ENCODE measurements at places on chromosomes 7 and 10.

DNA sequence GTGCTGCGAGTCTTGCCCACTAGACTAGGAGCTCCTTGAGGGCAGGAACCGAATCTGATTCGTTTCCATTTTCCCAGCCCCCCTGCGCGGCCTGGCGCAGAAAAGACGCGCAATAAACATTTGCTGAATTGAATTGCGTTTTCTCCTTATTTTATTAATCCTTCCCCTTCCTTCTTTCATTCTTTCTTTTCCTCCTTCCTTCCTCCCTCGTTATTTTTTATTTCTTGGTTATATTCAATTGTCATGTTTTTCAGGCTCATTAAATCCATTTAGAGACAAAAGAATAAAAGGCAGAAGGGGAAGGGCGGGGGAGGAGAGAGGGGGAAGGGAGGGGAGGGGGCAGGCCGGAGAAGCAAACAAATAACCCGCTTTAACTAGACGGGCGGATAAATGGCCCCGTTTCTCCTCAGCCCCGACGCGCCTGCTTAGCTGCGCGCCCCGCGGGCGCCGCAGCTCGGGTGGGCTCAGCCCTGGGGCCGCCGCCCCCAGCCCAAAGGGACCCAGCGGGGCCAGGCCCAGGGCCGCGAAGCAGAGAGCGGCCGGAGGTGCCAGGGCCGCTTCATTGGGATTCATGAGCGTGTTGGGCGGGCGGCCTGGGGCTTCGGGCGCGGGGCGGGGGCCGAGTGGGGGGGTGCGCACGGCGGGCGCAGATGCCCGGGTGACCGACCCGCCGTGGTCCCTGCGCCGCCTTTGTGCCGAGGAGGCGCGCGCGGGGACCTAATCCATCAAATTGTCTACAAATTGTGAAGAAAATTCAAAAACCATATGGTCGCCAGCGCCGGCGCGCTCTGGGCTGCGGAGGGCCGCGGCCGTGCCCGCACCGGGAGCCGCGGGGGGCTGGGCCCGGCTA lies 5.0 kb downstream of the LBX1 start:
- no peak for DNase-seq
- peaks cover 26% of the 10 kb centered on the region for H3K4me1 ChIP-seq
- H3K4me3 ChIP-seq, result peak overlapping the region; percentile 42
- H3K27ac ChIP-seq, result no peak overlapping the region
- H3K27me3 ChIP-seq, result peaks cover 95% of the 10 kb centered on the region
- H3K36me3 ChIP-seq, result no peaks in the 10 kb centered on the region

DNA sequence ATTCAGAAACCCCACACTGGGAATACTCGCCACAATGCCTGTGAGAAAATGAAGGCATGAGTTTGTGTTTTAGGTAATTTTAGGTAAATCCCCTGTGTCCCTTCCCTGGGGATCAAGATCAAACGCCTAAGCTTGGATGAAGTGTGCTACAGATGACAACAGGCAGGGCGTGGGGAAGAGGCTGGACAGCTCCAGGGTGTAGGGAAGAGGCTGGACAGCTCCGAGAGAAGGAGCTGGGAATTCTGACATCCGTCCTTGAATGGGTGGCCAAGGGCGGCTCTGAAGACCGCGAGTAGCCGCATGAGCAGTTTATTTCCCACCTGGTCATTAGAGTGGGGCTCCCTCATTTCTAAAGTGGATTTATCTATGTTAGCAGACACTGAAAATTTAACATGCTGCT lies 109.7 kb downstream of the RAMP3 start:
- H3K36me3 ChIP-seq, result no peaks in the 10 kb centered on the region
- no peaks in the 10 kb centered on the region for H3K4me1 ChIP-seq
- H3K4me3 ChIP-seq, result no peak overlapping the region
- peaks cover 36% of the 10 kb centered on the region for H3K27me3 ChIP-seq
- DNase-seq, result no peak

GRCh38 chr7:119964788-119965542 lies 308.0 kb upstream of the KCND2 start:
- DNase-seq, result no peak
- peaks cover 15% of the 10 kb centered on the region for H3K4me1 ChIP-seq
- H3K27ac ChIP-seq, result peak overlapping the region; percentile 41
- no peak overlapping the region for H3K4me3 ChIP-seq
- H3K36me3 ChIP-seq, result no peaks in the 10 kb centered on the region

DNA sequence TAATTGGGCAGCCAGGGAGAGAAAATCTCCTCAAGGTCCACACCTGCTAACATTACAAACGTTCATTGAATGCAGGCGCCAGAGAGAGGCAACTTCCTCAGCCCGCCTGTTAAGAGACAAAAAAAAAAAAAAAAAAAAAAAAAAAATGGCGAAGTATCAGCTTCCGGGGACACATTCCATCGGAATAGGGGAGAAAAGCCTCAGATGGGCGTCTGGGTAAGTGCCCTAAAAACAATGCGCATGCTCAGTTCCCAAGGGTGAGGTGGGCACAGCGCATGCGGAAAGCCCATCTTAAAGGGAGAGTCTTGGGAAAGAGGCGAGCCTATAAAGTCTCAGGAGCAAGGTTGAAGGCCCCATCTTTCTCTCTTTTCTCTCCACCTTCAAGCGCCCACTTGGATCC lies 1139.7 kb upstream of the CELF2 start:
- H3K4me1 ChIP-seq, result no peaks in the 10 kb centered on the region
- H3K27me3 ChIP-seq, result no peaks in the 10 kb centered on the region
- H3K4me3 ChIP-seq, result no peak overlapping the region
- peaks cover 2% of the 10 kb centered on the region for H3K36me3 ChIP-seq
- no peak overlapping the region for H3K27ac ChIP-seq

- DNase-seq, result no peak
- H3K4me3 ChIP-seq, result no peak overlapping the region
- H3K4me1 ChIP-seq, result no peaks in the 10 kb centered on the region
- no peaks in the 10 kb centered on the region for H3K27me3 ChIP-seq
- H3K27ac ChIP-seq, result no peak overlapping the region
Measured at GRCh38 chr7:137082391-137082790, 213.9 kb downstream of the CHRM2 start.

DNA sequence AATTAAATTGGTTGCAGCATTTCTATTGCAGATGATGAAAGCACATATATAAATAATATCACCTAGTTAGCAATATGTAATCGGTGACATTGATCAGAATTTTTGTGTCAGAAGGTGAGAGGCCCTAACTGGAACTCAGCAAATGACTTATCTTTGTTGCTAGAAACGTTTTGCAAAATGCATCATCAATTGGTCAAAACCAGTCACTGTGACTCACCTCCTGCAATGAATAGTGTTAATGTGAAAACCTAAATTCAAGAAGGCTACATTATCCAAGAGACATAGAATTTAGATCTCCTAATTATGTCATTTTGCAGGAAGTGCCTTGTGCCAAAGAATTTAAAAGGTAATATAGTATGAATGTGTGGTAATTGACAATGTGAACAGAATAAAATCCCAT lies 9.8 kb upstream of the PNLIPRP3 start:
- no peak overlapping the region for H3K4me3 ChIP-seq
- H3K27me3 ChIP-seq, result no peaks in the 10 kb centered on the region
- no peak overlapping the region for H3K27ac ChIP-seq

GRCh38 chr10:103613616-103614015 lies 120.1 kb downstream of the NEURL1 start:
- no peak for DNase-seq
- peaks cover 15% of the 10 kb centered on the region for H3K36me3 ChIP-seq
- H3K4me1 ChIP-seq, result peaks cover 22% of the 10 kb centered on the region
- no peaks in the 10 kb centered on the region for H3K27me3 ChIP-seq
- H3K4me3 ChIP-seq, result no peak overlapping the region

- H3K27ac ChIP-seq, result no peak overlapping the region
- DNase-seq, result no peak
- no peak overlapping the region for H3K4me3 ChIP-seq
- H3K27me3 ChIP-seq, result no peaks in the 10 kb centered on the region
- peaks cover 17% of the 10 kb centered on the region for H3K4me1 ChIP-seq
Measured at GRCh38 chr10:101397140-101397539, 43.2 kb downstream of the BTRC start.

DNA sequence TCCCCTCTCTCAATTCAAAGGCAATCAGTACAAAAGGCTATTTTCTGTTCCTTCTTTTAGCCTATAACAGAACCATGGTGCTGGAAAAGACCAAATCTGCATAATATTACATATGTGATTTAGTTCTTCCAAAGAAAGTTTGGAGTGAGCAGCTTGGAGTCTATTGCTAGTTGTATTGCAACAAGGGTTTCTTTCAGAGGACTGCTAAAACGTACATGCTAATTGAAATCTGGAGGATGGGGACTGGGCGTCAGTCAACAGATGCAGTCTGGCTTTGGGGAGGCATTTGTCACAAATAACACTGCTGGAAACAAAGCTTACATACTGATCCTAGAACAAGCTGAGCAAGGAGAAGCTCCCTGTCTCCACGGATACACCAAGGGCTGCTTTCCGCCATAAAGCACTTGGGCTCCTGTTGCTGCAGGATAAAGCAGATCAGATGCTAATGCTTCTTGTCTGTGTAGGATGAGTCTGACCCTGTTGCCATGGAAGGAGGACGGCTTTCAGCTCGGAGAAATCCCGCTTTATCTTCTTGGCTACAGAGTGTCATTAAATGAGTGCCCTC lies 883.5 kb downstream of the SORCS1 start:
- H3K36me3 ChIP-seq, result peaks cover 5% of the 10 kb centered on the region
- peaks cover 11% of the 10 kb centered on the region for H3K4me1 ChIP-seq
- no peak overlapping the region for H3K4me3 ChIP-seq
- H3K27ac ChIP-seq, result peak overlapping the region; percentile 7
- DNase-seq, result peak; percentile 3

- no peak overlapping the region for H3K27ac ChIP-seq
- H3K4me1 ChIP-seq, result peaks cover 28% of the 10 kb centered on the region
- no peak overlapping the region for H3K4me3 ChIP-seq
- no peak for DNase-seq
Measured at GRCh38 chr10:23015021-23015707, 80.2 kb upstream of the MSRB2 start.

- no peak for DNase-seq
- peak overlapping the region; percentile 62 for H3K27ac ChIP-seq
- no peaks in the 10 kb centered on the region for H3K27me3 ChIP-seq
- no peak overlapping the region for H3K4me3 ChIP-seq
- H3K36me3 ChIP-seq, result no peaks in the 10 kb centered on the region
Measured at GRCh38 chr7:151795168-151795811, 81.6 kb downstream of the PRKAG2 start.

GRCh38 chr10:74234569-74234968 lies 83.5 kb downstream of the ADK start:
- H3K4me3 ChIP-seq, result no peak overlapping the region
- no peaks in the 10 kb centered on the region for H3K36me3 ChIP-seq
- H3K27me3 ChIP-seq, result no peaks in the 10 kb centered on the region
- no peak overlapping the region for H3K27ac ChIP-seq
- no peak for DNase-seq
- H3K4me1 ChIP-seq, result no peaks in the 10 kb centered on the region

GRCh38 chr10:3992382-3993178 lies 207.6 kb upstream of the KLF6 start:
- no peak overlapping the region for H3K27ac ChIP-seq
- no peak overlapping the region for H3K4me3 ChIP-seq
- H3K36me3 ChIP-seq, result no peaks in the 10 kb centered on the region
- DNase-seq, result peak; percentile 4
- H3K27me3 ChIP-seq, result peaks cover 3% of the 10 kb centered on the region
- H3K4me1 ChIP-seq, result peaks cover 37% of the 10 kb centered on the region

DNA sequence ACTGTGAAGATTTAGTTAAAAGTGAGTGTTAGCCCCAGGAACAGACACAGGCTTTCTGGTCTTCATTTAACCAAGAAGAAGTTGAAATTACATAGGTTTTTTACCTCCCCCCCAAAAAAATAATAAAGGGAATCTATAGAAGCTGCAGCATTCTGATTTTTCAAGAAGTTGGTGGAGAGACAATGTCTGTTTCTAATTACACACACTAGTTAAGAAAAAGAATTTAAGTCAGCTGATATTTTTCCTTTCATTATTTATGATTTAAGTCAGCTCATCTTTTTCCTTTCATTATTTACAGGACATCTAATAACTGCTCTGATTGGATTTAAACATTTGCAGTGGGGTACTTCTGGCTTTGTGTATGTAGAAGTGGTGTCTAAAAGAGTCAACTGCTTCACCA lies 201.4 kb upstream of the NRP1 start:
- H3K4me1 ChIP-seq, result no peaks in the 10 kb centered on the region
- no peak for DNase-seq
- H3K27me3 ChIP-seq, result no peaks in the 10 kb centered on the region
- no peak overlapping the region for H3K27ac ChIP-seq
- peaks cover 2% of the 10 kb centered on the region for H3K36me3 ChIP-seq

- no peaks in the 10 kb centered on the region for H3K27me3 ChIP-seq
- H3K27ac ChIP-seq, result no peak overlapping the region
- H3K4me3 ChIP-seq, result peak overlapping the region; percentile 55
- H3K4me1 ChIP-seq, result peaks cover 51% of the 10 kb centered on the region
- H3K36me3 ChIP-seq, result peaks cover 3% of the 10 kb centered on the region
- DNase-seq, result no peak
Measured at GRCh38 chr10:44975431-44976331, 2.9 kb downstream of the DEPP1 start.

GRCh38 chr10:13684806-13685482 lies 98.2 kb downstream of the PRPF18 start:
- H3K36me3 ChIP-seq, result peaks cover 22% of the 10 kb centered on the region
- peak overlapping the region; percentile 74 for H3K4me3 ChIP-seq
- no peak for DNase-seq
- no peaks in the 10 kb centered on the region for H3K27me3 ChIP-seq
- H3K27ac ChIP-seq, result peak overlapping the region; percentile 98

- H3K27ac ChIP-seq, result no peak overlapping the region
- H3K4me3 ChIP-seq, result no peak overlapping the region
- peaks cover 82% of the 10 kb centered on the region for H3K27me3 ChIP-seq
- DNase-seq, result no peak
- H3K4me1 ChIP-seq, result peaks cover 19% of the 10 kb centered on the region
Measured at GRCh38 chr10:100826031-100826651, 80.8 kb downstream of the PAX2 start.

- H3K4me3 ChIP-seq, result no peak overlapping the region
- no peak overlapping the region for H3K27ac ChIP-seq
- H3K27me3 ChIP-seq, result no peaks in the 10 kb centered on the region
- no peaks in the 10 kb centered on the region for H3K4me1 ChIP-seq
- H3K36me3 ChIP-seq, result no peaks in the 10 kb centered on the region
Measured at GRCh38 chr7:23538301-23538700, 6.5 kb upstream of the TRA2A start.

DNA sequence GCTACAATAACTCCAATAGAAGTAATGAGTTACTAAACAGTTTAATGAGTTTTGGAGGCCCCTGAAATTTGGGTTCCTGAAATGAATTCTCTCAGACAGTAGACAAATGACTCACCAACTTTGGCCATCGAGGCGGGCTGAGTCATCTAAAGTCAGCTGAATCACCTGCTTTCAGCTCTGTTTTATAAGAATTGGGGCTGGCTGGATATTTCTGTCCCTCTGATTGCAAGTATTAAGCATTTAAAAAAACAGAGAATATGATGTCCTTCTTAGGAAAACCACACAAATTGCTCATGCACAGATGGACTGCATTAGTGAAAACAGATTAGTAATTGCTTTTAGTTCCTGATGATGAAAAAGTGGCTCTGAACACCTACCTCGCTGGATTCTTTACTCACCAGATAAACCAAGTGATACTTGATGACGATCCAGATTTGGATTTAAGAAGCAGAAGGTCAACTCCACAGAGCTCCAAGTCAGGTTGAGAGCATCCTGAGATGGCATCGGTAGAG lies 59.1 kb downstream of the ZNF365 start:
- no peak overlapping the region for H3K27ac ChIP-seq
- no peak overlapping the region for H3K4me3 ChIP-seq
- DNase-seq, result no peak
- peaks cover 2% of the 10 kb centered on the region for H3K27me3 ChIP-seq
- H3K4me1 ChIP-seq, result no peaks in the 10 kb centered on the region
- H3K36me3 ChIP-seq, result no peaks in the 10 kb centered on the region

- peaks cover 74% of the 10 kb centered on the region for H3K4me1 ChIP-seq
- no peaks in the 10 kb centered on the region for H3K27me3 ChIP-seq
- H3K27ac ChIP-seq, result peak overlapping the region; percentile 87
- peaks cover 8% of the 10 kb centered on the region for H3K36me3 ChIP-seq
Measured at GRCh38 chr10:80504897-80505465, 32.7 kb upstream of the SH2D4B start.

- H3K4me1 ChIP-seq, result peaks cover 31% of the 10 kb centered on the region
- H3K27ac ChIP-seq, result no peak overlapping the region
- H3K27me3 ChIP-seq, result no peaks in the 10 kb centered on the region
Measured at GRCh38 chr10:4281190-4281825, 496.3 kb upstream of the KLF6 start.
